Islet precursor cell (in vitro differentiated cells): ENCODE measurements at places on chromosomes 6 and 20.

DNA sequence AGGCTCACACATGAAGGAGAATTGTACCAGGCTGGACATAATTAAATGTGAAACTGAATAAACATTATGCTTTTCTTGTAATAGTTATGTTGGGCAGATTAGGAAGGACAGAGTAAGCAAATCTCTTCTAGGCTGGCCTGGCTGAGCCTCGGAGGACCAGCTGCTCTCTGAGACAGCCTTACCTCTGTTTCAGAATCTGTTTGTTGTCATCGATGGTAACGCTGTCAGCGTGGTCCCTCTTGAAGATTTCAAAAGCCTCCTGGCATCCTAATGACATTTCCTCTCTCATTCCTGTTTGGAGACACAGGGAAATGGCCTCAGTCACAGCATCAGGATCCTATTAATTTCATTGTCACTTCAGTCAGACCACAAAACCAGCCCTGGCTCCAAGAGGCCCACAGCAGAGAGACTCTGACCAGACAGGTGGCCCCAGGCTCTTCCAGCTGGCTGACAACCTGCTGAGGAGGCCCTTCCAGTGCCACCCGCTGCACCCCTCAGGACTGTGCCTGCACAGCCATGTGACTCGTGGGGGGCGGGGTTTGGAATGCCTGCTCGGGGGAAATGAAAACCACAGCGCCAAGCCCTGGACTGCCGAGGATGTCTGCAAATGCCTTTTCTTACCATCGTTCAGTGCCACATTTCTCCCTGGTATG is 108.5 kb upstream of the KCNK16 start:
- peak; percentile 97 for DNase-seq

DNA sequence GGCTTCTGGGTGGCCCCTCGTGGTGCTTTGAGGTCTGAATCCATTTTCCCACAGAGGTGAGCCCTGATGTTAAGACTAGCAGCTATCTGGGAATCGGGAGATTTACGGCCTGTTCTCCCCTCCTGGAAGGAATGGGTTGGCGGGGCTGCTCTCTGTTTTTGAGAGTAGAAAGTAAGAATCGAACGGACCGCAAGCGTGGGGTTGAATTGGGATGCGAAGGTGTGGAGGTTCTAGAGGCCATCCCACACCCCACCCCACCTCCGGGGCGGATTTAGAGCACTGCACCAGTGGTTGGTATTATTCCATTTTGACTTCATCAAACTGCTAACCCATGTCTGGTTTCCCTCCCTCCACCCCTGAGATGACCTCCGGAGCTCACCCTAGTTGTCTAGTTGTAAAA is 11.5 kb downstream of the PYGB start:
- no peak for DNase-seq

DNA sequence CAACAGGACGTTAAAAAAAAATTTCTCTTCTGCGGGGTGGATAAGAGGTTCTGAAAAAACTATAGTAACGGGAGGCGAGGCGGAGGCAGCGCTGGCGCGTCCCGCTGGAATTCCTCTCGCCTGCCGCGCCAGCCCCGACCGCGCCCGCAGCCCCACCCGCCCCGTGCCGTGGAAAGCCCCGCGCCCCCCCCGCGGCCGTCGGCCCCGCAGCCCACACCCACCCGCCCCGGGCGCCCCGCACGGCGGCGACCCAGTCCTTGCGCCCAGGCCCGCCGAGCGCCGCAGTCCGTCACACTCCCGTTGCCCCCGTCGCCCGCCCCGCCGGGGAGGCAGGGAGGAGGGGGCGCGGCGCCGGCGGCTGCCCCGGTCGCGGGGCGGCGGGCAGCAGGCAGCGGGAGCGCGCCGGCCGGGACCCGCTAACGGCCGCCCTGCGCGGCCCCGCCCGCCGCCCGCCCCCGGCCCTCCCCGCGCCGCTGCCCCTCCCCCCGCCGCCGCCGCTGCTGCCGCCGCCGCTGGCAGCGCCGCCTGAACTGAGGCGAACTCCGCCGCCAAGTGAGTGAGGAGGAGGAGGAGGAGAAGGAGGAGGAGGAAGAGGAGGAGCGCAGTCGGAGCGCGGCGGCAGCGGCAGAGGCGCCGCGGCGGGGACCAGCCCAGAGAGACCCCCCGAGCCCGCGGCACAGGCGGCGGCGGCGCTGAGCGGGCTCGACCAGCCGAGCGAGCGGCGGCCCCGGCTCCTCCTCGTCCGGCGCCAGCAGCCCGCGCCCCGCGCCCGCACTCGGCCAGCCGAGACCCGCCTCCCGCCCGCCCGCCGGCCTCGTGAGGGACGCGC is at the start of gene QKI:
TSS of gene QKI (plus strand) at position 602 of the 829 bp plus-strand sequence. CDS start 476 bp downstream, outside the sequence.
- peak; percentile 84 for DNase-seq

GRCh38 chr20:21102603-21103311 is 3.4 kb downstream of the LINC00237 start:
- peak; percentile 77 for DNase-seq

DNA sequence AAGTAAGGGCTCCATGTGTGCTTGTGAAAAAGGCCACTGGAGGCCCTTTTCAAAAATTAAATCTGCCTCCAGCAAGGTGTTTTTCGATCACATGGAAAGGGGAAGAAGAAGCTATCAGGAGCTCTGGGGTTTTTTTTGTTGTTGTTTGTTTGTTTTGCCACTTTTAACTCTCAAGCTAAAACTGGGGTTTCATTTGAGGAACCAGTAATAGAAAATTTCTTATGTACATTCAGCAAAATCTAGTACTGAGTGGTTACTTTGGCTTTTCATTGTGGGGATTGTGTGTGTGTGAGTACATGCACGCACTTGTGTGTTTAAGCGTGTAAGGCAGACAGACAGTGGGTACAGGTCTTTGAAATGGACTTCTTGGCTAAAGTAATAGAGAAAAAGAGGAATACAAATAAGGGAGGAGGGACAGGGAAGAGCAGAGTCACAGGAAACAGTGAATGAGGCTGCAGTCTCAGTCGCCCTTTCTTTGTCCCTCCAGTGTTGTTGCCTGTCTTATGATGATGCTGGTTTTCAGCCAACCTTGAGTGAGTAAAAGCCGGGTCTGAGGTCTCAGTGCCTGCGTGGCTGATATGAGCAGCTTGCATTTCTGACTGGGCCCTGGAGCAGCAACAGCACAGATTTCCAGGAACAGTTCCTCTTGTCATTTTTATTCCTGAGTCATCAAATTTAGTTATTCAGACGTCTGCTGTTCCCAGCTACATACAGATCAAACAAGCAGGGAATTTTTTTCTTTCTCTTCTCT is 26.2 kb downstream of the SLC16A10 start:
- peak; percentile 58 for DNase-seq

- DNase-seq, result no peak
These were observed 31.5 kb upstream of the ADTRP start for GRCh38 chr6:11810039-11810541.

DNA sequence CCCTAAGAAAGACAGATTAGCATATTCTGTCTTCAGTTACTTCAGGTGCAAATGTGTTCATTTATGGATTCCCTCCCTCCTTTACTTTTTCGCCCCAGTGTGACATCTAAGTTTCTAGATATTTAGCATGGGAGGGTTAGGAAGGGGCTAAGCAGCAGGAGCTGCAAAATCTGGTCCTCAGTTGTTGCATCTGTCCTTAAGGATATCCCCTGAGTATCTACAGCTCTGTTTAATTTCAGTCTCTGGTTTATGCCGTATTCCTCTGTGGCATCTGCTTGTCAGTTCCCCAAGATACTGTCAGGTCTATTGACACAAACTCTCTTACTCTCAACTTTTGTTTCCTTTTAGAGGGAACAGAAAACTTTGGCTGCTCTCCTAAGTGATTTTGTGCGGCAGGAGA is 754.6 kb upstream of the MAP3K7 start:
- no peak for DNase-seq

DNA sequence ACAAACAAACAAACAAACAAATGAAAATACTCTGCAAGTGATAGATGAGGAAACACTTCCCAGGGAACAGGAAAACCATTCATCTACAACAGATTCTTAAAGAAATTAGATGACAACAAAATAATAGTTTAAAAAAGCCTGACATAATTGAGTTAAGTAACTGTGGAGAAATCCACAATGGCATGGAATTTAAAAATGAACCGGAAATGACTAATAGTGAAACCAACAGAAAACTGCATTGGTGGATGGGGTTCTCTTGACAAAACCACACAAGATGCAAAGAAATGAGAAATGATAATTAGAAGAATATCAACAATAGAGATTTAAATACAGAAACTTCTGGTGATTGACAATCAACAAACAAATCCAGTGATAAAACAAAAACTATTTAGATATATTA is 785.6 kb downstream of the QKI start:
- DNase-seq, result no peak

- no peak for DNase-seq
These were observed 40.2 kb downstream of the SLC35F1 start for GRCh38 chr6:117947234-117947633.

GRCh38 chr6:134517145-134517658 is 199.3 kb upstream of the SGK1 start:
- peak; percentile 87 for DNase-seq

GRCh38 chr6:99138445-99138844 is 190.7 kb upstream of the FBXL4 start:
- DNase-seq, result no peak

DNA sequence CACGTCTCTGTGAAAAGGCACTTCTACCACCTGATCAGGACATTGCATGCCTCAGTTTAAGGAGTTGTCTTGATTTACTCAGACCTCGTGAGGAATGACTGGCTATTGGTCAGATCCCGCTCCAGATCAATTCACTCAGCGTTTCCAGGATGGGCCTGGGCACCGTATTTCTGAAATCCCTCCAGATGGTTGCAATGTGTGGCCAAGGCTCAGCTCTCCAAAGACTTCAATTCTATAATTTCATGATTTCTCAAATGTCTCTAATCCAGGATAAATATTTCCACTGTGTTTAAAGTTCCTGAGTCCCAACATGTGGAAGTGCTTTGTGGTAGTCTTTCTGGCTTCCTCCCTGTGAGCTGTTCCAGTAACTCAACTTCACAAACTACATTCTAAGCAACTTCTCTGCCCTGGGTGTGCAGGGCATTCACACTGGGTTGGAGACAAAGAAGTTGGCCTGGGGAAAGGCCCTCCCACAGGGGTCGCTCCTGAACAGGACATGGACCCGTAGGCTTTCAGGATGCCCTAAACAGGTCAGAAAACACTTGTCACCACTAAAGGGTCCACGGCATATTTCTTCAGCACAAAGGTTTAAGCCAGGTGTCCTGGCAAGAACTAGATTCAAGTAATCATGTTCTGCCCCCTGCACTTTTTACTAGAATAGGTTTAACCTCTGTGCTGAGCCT is 212.1 kb downstream of the WDR27 start:
- no peak for DNase-seq

- DNase-seq, result no peak
These were observed 119.0 kb downstream of the ADGRG6 start for GRCh38 chr6:142420802-142421201.

DNA sequence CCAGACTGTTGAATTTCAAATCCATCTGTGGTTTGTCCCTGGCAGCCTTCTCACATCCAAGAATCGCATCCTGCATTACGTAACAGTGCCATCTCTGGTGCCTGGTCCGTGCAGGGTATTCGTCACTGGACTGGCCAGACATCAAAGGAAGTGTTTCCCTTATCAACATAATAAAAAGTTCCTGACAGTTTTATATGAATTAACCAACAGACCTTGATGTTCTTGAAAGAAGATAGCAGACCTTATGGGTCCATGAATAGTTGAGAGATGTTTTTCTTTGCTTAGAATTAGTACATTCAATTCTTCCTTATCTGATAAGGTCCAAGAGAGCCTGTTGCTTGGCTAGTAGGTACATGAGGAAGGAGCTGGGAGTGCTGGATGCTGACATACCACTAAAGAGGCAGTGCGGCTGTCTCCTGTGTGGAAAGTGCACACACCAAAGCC is 77.6 kb downstream of the PHACTR2 start:
- DNase-seq, result peak; percentile 63

GRCh38 chr6:132961610-132962009 is 147.2 kb downstream of the RPS12 start:
- no peak for DNase-seq

DNA sequence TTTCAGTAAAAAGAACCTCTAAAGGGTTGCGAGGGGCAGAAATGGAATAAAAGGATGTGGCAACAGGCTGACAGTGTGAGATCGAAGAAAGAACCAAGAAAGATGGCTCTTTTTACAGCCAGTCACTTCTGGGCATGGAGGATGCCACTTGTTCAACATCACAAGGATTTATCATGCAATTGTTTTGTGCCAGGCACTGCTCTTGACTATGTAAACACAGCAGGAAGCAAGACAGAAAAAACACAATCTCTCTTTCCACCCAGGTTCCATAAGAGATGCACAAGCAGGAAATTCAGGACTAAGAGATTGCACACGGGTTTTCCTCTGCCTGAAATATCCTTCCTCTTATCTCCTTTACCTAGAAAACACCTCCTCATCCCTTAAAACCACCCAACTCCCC is 38.0 kb downstream of the FOXA2 start:
- DNase-seq, result no peak

- DNase-seq, result no peak
These were observed 106.3 kb downstream of the TNFRSF21 start for GRCh38 chr6:47203266-47203937.

GRCh38 chr20:58471193-58472164 is 43.7 kb downstream of the APCDD1L start:
- no peak for DNase-seq

DNA sequence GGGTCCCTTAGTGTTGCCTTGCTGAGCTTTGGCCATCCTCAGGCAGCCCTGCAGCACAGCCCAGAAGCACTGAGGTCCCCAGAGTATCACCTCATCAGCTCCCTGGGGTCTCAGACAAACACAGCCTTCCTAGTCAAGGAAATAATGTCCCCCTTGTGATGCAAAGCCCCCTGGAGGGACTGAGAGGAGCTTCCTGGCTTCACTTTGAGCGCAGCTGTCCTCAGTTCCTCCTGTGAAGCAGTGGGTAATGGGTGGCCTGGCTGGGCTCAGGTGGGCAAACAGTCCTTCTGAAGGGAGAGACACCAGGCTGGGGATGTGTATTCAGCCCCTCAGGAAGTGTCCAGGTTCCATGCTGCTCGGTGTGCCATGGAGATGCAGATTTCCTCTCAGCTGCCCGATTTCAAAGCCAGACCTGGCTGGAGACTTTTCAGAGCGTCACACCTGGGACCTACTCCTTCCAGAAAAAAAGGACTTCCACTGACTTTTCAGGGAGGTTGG is 79.2 kb upstream of the FOXA2 start:
- DNase-seq, result no peak

GRCh38 chr6:130794738-130795137 is 32.5 kb upstream of the SMLR1 start:
- no peak for DNase-seq

- DNase-seq, result peak; percentile 78
These were observed 30.3 kb downstream of the TBPL1 start for GRCh38 chr6:133983099-133983939.
